ENCODE measurements at places on chromosomes 4 and X.

GRCh38 chrX:39859991-39860861 is 237.5 kb downstream of the BCOR start:
- DNase-seq = peak; percentile 88

- peak; percentile 20 for DNase-seq
Observed at GRCh38 chrX:136497556-136498052, at the start of gene HTATSF1. HTATSF1 (plus strand) TSS chrX:136497592; CDS start chrX:136497685, 93 bp downstream.

GRCh38 chrX:137353404-137353803 is 212.5 kb upstream of the ZIC3 start:
- no peak for DNase-seq

DNA sequence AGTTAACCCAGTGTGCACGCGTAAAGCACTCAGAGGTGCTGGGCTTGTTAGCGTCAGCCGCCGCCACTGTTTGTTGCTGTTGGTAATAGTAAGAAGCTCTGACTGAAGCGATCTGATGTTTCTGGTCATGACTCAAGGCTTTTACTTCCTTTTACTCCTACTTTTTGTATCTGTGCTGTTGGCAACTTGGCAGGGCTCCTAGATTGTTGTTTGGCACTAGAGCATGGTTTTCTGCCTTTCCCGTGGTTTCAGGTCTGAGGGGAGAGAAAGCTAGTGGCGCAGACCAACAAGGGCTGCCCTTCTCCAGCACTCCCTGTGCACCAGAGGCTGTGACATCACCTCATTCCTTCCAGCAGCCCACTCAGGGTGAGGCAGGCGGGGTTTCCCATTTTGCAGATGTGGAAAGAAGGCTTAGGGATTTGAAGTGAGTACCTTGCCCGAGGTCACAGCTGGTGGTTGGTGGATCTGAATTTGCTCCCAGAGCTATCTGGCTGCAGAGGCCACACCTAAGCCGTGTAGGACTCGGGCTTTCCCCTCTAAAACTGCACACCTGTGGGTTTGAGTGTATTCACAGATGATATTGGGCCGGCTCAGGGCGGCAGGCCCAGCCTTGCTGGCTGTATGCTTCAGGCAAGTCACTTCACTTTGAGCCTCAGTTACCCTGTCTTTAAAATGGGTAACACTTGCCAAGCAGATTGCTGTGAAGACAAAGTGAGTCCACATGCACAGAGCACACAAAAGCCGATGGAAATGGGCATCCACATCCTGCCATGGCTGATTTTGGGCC is 51.2 kb upstream of the TADA2B start:
- DNase-seq = peak; percentile 85

DNA sequence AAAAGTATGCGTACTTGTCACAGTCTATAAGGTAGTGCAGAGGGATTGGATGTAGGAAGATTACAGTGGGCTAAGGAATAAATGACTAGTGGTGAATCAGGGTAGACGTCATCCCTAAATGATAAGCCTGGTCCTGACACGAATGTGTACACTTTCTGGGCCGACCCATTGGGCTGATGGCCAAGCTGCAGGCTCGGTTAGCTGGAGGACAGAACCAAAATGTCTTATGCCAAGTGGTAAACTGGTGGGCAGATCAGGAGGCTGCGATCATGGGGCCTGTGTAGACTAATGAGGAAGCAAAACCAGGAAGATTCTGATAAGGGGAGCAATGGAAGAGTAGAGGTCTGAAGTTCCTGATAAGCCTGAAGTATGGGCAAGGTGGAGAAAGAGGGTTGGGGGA is 272.8 kb upstream of the GATB start:
- DNase-seq = no peak

DNA sequence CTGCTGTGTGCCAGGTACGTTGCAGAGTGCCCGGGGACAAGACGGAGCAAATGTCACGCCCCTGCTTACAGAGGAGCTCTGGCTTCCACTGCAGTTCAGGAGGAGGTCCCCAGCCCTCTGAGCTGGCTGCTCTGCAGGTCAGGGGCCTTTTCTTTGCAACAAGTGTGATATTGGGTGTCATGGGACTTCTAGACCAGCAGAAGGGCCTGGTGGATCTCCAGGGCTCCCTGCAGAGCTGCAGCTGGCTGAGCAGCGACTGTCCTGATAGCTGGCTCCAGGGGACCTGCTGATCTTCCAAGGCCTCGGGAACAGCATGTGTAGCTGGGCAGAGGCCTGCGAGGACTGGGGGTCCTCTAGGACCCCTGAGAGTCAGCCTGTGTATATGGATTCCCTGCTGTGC is 120.4 kb downstream of the SORCS2 start:
- no peak for DNase-seq

DNA sequence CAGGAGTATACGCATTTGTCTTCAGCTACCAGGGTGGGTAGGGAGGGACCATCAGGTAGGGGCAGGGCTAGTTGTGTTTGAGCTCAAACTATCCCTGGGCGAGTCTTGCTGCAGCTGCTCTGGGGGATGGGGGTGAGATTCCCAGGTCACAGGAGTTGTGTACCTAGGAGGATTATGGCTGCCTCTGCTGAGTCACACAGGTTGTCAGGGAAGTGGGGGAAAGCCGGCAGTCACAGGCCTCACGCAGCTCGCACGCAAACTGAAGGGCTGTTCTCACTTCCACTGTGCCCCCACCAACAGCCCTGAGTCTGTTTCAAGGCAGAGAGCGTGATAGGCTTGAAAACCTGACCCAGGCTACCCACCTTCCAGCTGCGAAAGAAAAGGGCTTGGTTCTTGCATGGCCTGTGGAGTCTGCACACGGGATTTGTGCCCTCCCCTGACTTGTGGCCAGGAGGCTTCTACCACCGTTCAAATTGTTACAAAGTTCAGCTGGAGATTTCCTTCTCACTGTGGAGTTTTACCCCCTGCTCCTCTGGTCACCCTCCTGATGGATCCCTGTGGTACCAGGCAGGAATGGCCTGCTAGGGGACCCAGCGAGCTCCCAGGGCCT is 63.8 kb downstream of the ARFIP1 start:
- DNase-seq = no peak

GRCh38 chr4:87551361-87551760 is 22.2 kb upstream of the SPARCL1 start:
- DNase-seq = no peak

DNA sequence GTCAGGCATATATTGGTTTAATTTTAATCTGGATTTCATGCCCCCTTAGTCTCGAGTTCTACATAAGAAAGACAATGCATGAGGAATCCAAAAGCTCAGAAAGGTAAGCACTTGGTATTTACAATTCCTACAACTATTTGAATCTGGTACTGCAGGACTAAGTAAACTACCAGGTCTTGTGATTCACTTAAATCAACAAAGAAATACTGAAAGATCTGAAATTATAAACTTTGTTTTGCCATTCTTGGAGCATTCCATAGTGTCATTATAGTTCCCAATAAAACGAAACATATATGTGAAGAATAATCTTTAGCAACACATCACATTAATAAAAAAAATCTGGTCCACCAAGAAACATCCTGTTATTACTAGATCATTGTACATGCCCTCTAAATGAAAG is 482.3 kb downstream of the ANKRD50 start:
- DNase-seq = no peak

DNA sequence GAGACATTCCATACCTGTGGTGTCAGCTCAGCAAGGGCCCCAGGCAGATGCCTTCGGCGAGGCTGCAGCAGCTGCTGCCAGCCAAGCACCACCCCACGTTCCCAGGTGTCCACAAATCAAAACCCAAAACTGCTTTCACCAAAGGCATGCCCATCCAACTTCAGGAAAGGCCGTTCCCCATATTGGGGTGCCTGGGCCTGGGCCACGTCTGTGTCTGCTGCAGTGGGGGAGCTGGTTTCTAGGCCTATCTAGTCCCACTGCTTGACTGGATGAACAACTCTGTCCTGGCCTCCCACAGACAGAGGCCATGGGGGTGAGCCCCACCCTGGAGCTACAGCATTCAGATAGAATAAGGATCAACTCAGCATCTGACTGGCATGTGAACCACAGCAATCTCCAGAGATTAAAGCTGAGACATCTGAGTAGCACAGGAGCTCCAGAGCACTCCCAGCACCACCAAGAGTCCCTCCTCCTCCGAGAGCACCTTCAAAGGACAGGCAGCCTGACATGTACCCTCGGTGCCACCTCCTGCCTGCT is 37.0 kb downstream of the NAT8L start:
- DNase-seq = no peak

DNA sequence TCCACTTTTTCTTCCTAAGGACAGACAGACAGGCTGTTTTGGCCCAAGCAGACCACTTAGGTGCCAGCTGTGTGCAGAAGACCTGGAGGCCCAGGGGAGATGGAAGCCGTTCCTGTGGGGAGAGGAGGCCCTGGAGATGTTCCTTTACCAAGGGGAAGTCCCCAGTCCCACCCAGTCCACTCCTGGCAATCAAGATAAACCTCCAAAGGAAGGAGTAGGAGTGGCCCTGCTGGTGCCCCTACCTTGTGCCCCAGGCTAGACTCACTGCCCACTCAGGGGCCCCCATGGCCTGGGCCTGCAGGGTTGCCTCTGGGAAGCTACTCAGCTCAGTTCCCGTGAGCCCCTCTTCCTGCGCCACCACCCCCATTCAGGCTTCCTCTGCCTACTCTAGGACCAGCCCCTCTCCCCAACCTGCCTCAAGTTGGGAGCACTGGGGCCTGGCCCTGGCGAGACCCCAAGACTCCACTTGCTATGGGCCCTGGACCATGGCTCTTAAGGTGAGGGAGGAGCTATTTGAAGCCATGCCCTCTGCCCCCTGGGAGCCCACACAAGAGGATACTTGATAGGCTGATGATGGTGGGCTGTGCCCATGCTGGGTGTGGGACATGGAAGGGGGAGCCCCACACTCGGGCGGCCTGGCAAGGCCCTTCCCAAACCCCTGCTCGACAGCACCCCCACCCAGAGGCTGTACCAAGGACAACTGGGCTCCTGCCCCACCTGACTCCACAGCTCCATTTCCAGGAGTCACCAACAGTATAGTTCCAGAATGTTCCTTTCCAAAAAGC is 24.8 kb upstream of the RNF4 start:
- DNase-seq = no peak

- no peak for DNase-seq
Observed at GRCh38 chr4:187840814-187841213, 154.8 kb upstream of the ZFP42 start.

GRCh38 chr4:3313139-3313538 is 20.3 kb downstream of the RGS12 start:
- no peak for DNase-seq

DNA sequence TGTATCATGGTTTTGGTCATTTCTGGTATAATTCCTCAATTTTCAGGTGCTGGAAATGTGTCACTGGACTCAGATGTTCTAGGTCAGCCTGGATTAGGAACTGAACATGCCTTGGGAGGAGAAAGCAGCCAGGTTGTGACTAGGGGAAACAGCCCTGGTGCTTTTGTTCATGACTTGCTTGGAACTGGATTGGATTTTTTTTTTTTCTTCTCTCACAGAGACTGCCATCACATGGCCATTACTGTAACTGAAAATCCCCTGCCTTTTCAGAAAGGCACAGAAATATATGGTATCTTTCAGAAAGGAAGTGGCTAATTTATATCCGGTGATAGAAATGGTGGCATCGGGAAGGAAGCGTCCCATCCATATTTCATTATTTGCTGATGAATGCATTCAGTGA is 34.6 kb downstream of the SEPTIN11 start:
- DNase-seq = peak; percentile 80

- no peak for DNase-seq
Observed at GRCh38 chrX:114591121-114591520, 7.2 kb downstream of the HTR2C start.

DNA sequence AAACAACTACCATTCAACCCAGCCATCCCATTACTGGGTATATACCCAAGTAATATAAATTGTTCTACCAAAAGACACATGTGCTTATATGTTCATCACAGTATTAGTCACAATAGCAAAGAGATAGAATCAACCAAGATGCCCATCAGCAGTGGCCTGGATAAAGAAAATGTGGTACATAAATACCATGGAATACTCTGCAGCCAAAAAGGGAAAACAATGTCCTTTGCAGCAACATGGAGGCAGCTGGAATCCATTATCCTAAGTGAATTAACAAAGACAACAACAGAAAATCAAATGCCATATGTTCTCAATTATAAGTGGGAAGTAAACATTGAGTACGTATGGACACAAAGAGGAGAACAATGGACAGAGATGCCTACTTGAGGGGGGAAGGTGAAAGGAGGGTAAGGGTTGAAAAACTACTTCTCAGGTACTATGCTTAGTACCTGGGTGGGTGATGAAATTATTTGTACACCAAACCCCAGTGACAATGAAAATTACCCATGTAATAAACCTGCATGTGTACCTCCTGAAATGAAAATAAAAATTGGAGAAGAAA is 632.1 kb upstream of the AADAT start:
- DNase-seq = no peak

DNA sequence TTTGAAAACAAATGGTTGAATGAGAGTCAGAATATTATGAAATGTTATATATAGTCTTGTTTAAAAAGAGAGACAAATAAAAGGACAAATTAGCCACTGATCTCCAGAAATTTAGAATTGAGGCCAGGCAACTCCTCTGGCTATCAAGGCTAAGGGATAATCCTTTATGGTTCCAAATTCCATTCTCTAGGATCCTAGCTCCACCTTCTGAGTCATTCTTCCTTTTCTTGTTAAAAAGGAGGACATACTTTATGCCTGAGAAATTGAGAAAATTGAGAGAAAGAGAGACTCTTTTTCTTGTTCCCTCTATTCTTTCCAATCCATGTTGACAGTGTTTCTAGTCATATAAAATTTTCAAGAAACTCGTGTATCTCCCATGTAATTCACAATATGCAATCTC is 1299.5 kb downstream of the FSTL5 start:
- DNase-seq = no peak

- no peak for DNase-seq
Observed at GRCh38 chrX:24682739-24683432, 10.8 kb upstream of the POLA1 start.

DNA sequence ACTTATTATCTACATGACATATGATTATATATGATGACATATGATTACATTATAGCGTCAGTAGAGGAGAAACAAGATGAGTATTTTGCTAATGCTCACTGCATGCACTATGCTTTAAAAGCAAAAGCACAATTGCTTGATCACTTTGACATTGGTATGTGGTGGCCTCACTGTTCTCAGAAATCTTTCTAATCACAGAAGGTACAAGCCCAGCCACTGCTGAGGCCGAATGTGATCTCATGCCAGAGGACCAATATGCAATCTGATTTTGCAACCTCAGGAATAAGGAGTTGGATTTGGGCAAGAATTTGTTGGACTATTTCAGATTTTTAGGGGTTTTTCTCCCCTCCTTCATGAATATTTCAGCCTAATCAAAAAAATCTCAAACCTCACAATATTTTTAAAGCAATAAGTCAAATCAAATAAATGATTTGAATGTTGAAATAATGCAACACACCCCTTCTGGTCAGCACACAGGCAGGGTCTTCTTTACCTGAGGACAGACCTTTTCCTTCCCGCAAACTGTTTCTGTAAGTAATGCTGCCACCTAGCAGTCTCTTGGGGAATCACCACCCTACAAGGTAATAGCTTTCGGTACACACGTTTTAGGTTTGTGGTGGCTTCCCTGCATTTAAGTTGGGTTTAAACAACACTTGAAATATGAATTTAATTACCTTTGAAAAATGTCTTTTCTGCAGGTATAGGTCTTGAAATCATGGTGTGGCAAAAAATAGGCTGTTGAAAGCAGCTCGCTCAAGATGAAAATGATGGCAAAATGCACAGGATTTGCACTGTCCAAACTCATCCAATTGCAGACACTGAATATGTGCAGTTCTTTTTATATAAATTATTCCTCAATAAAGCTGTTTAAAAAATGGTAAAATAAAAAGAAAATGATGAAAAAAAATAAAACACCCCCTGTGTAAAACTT is 4.8 kb upstream of the CXCL13 start:
- DNase-seq = peak; percentile 52
